ENCODE measurements at places on chromosomes 12 and 14.

DNA sequence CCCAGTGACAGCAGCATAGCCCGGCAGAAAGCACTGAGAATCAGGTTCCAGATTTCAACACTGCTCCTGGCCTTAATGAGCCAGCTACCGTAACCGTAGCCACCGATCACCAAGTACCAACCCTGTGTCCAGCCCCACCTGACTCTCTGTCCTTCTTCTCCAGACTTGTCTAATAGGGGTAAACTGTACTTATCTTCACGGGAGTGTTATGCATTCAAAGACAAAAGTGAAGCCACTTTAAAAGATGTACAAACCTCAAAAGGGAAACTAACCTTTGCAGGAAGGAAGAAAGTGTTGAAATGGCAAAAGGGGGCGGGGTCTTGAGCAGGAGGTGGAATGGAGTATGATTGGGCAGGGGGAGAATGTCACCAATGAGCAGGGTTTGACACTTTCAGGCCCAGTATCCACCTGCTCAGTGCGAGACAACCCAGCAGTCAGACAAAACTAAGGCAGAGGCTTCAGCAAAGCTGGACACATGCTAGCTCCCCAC, 226.1 kb downstream of the CHST11 start:
- H3K36me3 ChIP-seq = peaks cover 5% of the 10 kb centered on the region
- peak overlapping the region; percentile 45 for H3K4me3 ChIP-seq
- H3K27ac ChIP-seq = peak overlapping the region; percentile 85
- DNase-seq = peak; percentile 67

- no peak for DNase-seq
- H3K4me1 ChIP-seq = no peaks in the 10 kb centered on the region
- H3K36me3 ChIP-seq = no peaks in the 10 kb centered on the region
- H3K27me3 ChIP-seq = peaks cover 70% of the 10 kb centered on the region
- no peak overlapping the region for H3K4me3 ChIP-seq
Measured at GRCh38 chr12:2999265-2999841, 40.2 kb downstream of the TEAD4 start.

GRCh38 chr14:34498684-34499412, 36.8 kb upstream of the SPTSSA start:
- H3K4me1 ChIP-seq = no peaks in the 10 kb centered on the region
- DNase-seq = no peak
- H3K36me3 ChIP-seq = peaks cover 7% of the 10 kb centered on the region
- H3K27me3 ChIP-seq = no peaks in the 10 kb centered on the region
- no peak overlapping the region for H3K27ac ChIP-seq
- H3K4me3 ChIP-seq = no peak overlapping the region

DNA sequence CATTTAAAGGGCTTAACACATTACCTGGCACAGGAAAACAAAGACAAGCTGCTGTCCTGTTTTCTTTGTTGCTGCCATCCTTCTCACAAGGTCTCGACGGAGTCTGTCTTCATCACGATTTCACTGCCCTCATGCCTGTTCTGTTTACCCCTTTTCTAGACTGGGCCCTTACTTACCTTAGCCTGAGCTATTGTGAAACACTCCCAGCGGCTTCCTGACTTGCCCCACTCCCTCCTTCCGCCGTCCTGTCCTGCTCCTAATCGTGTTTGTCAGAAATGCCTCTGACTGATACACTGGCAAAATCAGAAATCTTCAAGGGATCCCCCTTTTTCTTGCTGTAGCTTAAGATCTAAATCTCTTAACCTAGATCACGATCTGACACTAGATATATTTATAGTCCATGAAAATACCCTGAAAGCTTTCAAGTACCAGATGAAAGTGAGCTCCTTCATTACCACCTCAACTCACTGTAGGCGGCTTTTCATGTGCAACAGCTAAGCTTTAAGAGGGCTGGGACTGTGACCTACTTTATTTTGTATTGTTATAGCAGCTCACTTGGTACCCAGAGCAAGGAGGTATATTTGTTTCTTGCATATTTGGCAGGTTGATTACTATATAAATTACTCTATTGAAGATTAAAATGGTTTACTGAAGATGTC, 32.1 kb downstream of the TECPR2 start:
- no peaks in the 10 kb centered on the region for H3K27me3 ChIP-seq
- no peaks in the 10 kb centered on the region for H3K4me1 ChIP-seq
- H3K27ac ChIP-seq = no peak overlapping the region

DNA sequence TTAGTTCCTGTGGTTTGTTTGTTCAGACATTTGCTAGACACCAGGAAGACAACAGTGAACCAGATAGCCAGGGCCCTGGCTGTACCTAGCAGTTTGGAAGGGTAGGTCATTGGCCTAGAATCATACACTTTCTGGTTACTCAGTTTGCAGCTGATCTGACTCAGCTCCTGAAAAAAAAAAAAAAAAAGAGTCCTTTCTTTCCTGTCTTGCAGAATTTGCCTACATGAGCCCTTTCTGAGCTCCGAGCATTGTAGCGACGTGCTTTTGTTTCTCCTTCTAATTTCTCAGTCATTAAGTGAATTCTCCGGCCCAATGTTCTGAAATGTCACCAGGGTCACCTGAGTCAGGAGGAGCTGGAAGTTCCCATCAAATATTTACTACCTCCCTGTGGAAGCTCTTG, 2.4 kb downstream of the CABP1 start:
- peaks cover 9% of the 10 kb centered on the region for H3K4me1 ChIP-seq
- DNase-seq = no peak
- H3K27me3 ChIP-seq = peaks cover 42% of the 10 kb centered on the region
- peaks cover 10% of the 10 kb centered on the region for H3K36me3 ChIP-seq
- no peak overlapping the region for H3K4me3 ChIP-seq
- H3K27ac ChIP-seq = no peak overlapping the region

DNA sequence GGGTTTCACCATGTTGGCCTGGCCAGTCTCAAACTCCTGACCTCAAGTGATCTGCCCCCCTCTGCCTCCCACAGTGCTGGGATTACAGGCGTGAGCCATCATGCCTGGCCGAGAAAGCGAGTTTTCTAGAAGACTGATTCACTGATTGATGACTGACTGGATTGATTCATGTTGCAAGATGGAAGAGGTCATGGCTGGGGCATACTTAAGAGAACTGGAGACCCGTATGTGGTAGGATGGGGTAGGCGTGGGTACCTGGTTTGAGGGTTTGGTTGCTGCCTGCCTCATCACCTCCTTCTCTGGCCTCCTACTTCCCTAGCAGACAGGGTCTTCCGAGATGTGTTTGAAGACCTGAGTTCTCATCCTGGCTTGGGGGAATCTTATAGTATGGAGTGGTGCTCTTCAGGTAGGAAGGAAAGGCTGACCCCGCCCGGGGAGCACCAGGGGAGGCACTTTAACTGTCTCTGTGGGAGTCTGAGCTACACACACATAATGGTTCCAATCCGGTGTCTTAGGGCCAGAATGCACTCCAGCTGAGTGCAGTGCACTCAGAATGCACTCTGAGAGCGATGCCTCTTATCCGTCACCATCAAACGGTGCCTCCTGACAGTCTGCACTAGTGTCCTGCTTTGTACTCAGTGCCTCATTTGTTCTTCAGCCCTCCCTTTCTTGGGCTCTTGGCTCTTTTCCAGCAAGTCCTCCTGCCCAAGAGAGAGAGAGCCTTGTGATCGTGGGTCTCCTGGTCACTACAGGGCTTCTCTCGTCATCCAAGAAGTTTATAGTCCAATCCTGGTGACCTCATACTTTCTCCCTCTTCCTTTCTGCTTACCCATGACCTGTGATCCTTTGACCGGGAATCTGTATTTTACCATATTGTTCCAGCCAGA, 19.7 kb downstream of the PLEKHG3 start:
- peak overlapping the region; percentile 96 for H3K27ac ChIP-seq
- H3K36me3 ChIP-seq = peaks cover 29% of the 10 kb centered on the region
- peak; percentile 27 for DNase-seq
- H3K27me3 ChIP-seq = no peaks in the 10 kb centered on the region
- peaks cover 85% of the 10 kb centered on the region for H3K4me1 ChIP-seq

DNA sequence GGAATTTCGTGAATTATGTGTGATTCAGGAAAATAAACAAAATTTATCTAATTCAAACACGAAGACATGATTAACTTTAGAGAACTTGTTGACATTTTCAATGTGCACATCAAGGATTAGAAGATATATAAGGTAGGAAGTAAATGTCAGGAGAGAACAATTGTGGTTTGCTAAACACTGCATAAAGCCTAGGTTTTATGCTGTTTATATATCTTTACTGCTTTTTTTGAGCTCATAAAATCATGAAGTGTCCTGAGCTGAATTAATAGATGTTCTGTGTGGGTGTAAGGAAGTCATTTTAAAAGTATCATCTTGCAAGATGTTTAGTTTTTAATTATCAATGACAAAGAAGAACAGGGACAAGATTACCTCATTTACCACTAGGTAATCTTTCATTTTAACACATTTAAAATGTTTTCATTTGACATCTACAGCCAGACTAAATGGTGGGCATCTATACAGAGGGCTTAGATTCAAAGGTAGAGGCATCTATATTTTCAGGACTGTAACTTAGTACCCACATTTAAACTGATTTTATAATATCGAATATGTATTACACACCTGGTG, 382.8 kb downstream of the ADAMTS20 start:
- no peak overlapping the region for H3K27ac ChIP-seq
- H3K4me1 ChIP-seq = no peaks in the 10 kb centered on the region
- H3K27me3 ChIP-seq = no peaks in the 10 kb centered on the region
- H3K4me3 ChIP-seq = no peak overlapping the region
- no peak for DNase-seq

- H3K27me3 ChIP-seq = no peaks in the 10 kb centered on the region
- no peak overlapping the region for H3K27ac ChIP-seq
- no peak overlapping the region for H3K4me3 ChIP-seq
- H3K4me1 ChIP-seq = no peaks in the 10 kb centered on the region
- peak; percentile 5 for DNase-seq
Measured at GRCh38 chr14:66495218-66496098, 9.3 kb downstream of the CCDC196 start.

- H3K36me3 ChIP-seq = peaks cover 17% of the 10 kb centered on the region
- H3K27me3 ChIP-seq = no peaks in the 10 kb centered on the region
- no peak overlapping the region for H3K4me3 ChIP-seq
- H3K27ac ChIP-seq = no peak overlapping the region
- DNase-seq = no peak
Measured at GRCh38 chr14:50320283-50320682, 8.2 kb downstream of the DMAC2L start.

- no peaks in the 10 kb centered on the region for H3K36me3 ChIP-seq
- no peak overlapping the region for H3K27ac ChIP-seq
- no peak for DNase-seq
- no peaks in the 10 kb centered on the region for H3K4me1 ChIP-seq
- no peak overlapping the region for H3K4me3 ChIP-seq
Measured at GRCh38 chr14:84969501-84969900, 560.4 kb upstream of the FLRT2 start.
